ENCODE measurements at places on chromosomes 7 and 10.

DNA sequence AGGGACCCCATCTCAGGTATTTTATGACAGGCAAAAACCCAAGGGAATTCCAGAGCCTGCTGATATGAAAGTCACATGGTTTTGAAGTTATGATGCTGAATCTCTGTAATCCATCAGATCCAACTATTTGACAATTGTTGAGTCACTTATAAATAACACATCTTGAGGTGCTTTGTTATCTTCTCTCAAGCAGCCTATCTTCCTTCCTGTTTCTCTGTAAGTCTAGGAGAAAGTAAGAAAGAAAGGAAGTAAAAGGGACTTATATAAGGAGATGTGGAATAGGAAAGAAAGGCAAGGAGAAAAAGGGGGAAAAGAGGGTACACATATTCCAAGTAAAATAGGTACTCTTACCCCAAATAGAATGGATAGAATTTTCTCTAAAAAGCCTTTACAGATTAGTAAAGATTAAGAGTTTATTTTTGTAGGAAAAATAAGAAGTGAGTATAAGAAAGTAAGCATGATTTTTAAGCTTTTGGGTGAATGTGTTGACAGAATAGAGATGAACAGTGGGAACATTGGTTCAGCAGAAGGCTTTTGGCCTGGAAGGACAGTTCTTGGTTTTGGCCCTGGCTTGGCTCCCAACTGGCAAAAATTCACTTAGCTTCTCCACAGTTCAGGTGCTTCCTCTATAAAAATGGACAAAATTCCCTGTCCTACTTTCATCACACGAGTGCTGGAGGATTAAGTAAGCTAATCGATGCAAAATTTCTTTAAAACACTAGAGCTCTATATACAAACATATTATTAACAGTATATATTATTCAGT, 39.6 kb upstream of the ANK3 start:
- H3K27ac ChIP-seq, result no peak overlapping the region
- no peak overlapping the region for H3K4me3 ChIP-seq
- no peak for DNase-seq
- no peaks in the 10 kb centered on the region for H3K4me1 ChIP-seq

GRCh38 chr10:3485057-3485686, 299.8 kb downstream of the KLF6 start:
- DNase-seq, result no peak
- H3K36me3 ChIP-seq, result no peaks in the 10 kb centered on the region
- H3K4me3 ChIP-seq, result no peak overlapping the region
- H3K4me1 ChIP-seq, result peaks cover 16% of the 10 kb centered on the region
- H3K27me3 ChIP-seq, result no peaks in the 10 kb centered on the region

DNA sequence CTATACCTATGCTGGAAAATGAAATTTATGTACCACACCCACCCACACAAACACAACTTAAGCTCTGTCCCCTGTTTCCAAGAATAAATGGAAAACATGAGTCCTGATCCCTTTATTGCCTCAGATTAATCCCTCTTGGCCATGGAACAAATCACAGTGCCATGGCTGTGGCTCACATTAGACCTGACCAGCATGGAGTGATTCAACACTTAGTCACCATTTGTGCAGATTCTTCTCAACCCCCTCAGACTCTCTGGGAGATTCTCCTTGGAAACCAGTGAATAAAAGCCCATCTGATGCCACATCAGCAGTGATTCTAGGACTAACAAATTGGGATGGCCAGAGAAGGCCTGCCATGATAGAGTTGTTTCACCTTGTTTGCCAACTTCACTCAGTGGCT, 204.4 kb upstream of the TMEM72 start:
- no peak overlapping the region for H3K4me3 ChIP-seq
- DNase-seq, result no peak
- H3K4me1 ChIP-seq, result no peaks in the 10 kb centered on the region
- no peak overlapping the region for H3K27ac ChIP-seq
- H3K36me3 ChIP-seq, result no peaks in the 10 kb centered on the region

DNA sequence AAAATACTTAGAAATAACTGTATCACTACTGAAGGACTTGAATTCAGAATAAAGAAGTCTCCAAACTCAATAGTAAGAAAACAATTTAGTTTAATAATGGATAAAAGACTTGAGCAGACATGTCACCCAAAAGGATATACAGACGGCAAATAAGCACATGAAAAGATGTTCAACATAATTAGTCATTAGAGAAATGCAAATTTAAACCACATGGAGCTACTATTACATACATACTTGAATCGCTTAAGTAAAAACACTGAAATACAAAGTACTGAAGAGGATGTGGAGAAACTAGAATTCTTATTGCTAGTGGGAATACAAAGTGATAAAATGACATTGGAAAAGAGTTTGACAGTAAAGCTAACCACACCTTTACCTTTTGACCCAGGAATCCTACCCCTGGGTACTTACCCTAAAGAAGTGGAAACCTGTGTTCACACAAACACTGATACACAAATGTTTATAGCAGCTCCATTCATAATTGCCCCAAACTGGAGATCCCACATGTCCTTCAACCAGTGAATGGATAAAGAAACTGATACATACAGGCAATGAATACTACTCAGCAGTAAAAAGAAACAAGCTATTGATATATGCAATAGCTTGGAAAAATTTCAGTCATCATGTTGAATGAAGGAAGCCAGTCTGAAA, 54.3 kb upstream of the NFKB2 start:
- no peak overlapping the region for H3K4me3 ChIP-seq
- no peak overlapping the region for H3K27ac ChIP-seq
- H3K27me3 ChIP-seq, result peaks cover 73% of the 10 kb centered on the region
- no peaks in the 10 kb centered on the region for H3K36me3 ChIP-seq
- peaks cover 8% of the 10 kb centered on the region for H3K4me1 ChIP-seq
- DNase-seq, result no peak

- H3K4me1 ChIP-seq, result no peaks in the 10 kb centered on the region
- H3K36me3 ChIP-seq, result no peaks in the 10 kb centered on the region
- no peaks in the 10 kb centered on the region for H3K27me3 ChIP-seq
- H3K27ac ChIP-seq, result no peak overlapping the region
- DNase-seq, result no peak
Measured at GRCh38 chr10:127755753-127756152, 18.8 kb downstream of the FOXI2 start.

- H3K4me1 ChIP-seq, result no peaks in the 10 kb centered on the region
- no peak for DNase-seq
- no peaks in the 10 kb centered on the region for H3K36me3 ChIP-seq
- no peak overlapping the region for H3K4me3 ChIP-seq
Measured at GRCh38 chr10:124597846-124598165, 136.2 kb downstream of the LHPP start.

DNA sequence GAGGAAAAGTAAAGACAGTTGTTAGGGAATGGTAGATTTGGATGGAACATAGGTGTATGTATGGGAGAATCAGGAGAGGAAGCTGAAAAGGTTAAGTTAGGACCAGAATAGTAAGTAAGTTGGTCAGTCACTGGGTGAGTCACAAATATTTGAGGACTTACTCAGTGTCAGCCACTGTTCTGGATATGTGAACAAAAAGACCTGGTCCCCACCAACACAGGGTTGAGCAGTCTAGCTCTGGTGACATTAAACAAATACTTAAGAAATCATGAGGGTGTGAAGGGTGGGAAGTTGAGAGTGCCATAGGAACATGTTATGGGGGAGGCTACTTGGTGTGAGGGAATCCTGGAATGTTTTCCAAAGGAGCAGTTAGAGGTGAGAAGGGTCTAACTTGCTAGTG, 246.9 kb downstream of the PTEN start:
- no peaks in the 10 kb centered on the region for H3K4me1 ChIP-seq
- H3K4me3 ChIP-seq, result no peak overlapping the region
- no peaks in the 10 kb centered on the region for H3K27me3 ChIP-seq
- H3K27ac ChIP-seq, result no peak overlapping the region

- H3K4me1 ChIP-seq, result no peaks in the 10 kb centered on the region
- DNase-seq, result no peak
- H3K27me3 ChIP-seq, result no peaks in the 10 kb centered on the region
- H3K4me3 ChIP-seq, result no peak overlapping the region
Measured at GRCh38 chr7:56124981-56125380, 8.8 kb upstream of the NUPR2 start.

- H3K27me3 ChIP-seq, result no peaks in the 10 kb centered on the region
- no peak overlapping the region for H3K4me3 ChIP-seq
- H3K36me3 ChIP-seq, result no peaks in the 10 kb centered on the region
- DNase-seq, result no peak
- H3K4me1 ChIP-seq, result peaks cover 10% of the 10 kb centered on the region
Measured at GRCh38 chr10:73855413-73855812, 18.9 kb downstream of the CAMK2G start.

- peaks cover 19% of the 10 kb centered on the region for H3K36me3 ChIP-seq
- H3K4me1 ChIP-seq, result no peaks in the 10 kb centered on the region
- no peak for DNase-seq
- no peak overlapping the region for H3K4me3 ChIP-seq
Measured at GRCh38 chr10:124997771-124998623, 56.1 kb downstream of the ZRANB1 start.

GRCh38 chr10:11042357-11042756, 24.7 kb downstream of the CELF2 start:
- H3K27me3 ChIP-seq, result no peaks in the 10 kb centered on the region
- peaks cover 3% of the 10 kb centered on the region for H3K4me1 ChIP-seq
- DNase-seq, result no peak
- no peaks in the 10 kb centered on the region for H3K36me3 ChIP-seq

GRCh38 chr7:124263232-124263827, 230.5 kb upstream of the TMEM229A start:
- DNase-seq, result peak; percentile 68
- H3K27me3 ChIP-seq, result peaks cover 19% of the 10 kb centered on the region
- peak overlapping the region; percentile 60 for H3K27ac ChIP-seq
- no peaks in the 10 kb centered on the region for H3K36me3 ChIP-seq

GRCh38 chr7:137936509-137937201, 65.2 kb downstream of the CREB3L2 start:
- no peaks in the 10 kb centered on the region for H3K27me3 ChIP-seq
- no peak overlapping the region for H3K4me3 ChIP-seq
- no peak for DNase-seq
- H3K4me1 ChIP-seq, result peaks cover 46% of the 10 kb centered on the region

DNA sequence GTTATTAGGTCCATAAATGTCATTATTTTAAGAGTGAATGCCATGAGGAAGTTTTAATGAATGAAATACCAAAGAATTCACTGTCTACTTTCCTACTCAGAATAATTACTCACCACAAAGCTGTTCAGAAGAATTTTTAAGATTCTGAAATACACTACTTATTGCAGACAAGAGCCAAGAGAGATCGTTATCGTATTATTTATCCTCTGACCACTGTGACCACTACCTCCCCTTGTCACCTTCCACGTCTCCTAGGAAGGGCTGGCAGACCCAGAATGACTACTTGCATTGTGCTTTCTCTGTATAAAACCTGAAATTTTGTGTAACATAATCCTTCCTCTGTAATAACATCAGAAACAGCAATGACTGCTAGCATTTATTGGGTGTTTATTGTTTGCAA, 81.9 kb downstream of the ABCB5 start:
- H3K27me3 ChIP-seq, result no peaks in the 10 kb centered on the region
- H3K4me3 ChIP-seq, result no peak overlapping the region
- H3K4me1 ChIP-seq, result no peaks in the 10 kb centered on the region
- H3K36me3 ChIP-seq, result no peaks in the 10 kb centered on the region
- H3K27ac ChIP-seq, result no peak overlapping the region

DNA sequence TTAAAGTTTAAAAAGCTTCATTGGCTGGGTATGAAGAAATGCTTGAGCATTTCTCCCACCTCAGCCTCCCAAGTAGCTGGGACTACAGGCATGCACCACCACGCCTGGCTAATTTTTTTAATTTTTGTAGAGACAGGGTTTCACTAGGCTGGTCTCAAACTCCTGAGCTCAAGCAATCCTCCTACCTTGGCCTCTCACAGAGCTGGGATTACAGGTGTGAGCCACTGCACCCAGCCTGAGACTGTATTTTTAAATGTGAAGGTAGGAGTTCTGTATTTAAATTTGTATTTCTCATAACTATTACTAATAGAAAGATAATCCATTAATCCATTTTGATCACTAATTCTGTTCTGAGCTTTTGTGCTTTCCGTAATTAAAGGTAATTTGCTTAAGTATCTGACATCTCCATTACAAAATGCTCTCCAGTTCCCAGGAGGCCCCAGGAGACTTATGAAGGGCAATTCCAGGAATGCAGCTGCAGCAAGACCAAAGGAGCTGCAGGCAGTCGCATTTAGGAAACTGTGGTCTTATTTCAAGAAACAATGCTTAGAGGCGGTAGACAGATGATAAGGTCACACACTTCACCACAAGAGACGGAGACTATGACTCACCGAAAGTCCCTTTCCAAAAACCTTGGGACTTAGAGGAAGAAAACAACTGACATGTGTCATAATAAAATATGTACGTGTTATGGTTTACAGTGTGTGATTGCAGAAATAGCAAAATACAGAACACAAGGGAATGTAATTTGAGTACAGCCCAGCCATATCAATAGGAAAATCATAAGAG, 23.3 kb downstream of the YAE1 start:
- peak; percentile 78 for DNase-seq
- no peak overlapping the region for H3K4me3 ChIP-seq
- H3K36me3 ChIP-seq, result no peaks in the 10 kb centered on the region
- peak overlapping the region; percentile 17 for H3K27ac ChIP-seq
- peaks cover 5% of the 10 kb centered on the region for H3K4me1 ChIP-seq

DNA sequence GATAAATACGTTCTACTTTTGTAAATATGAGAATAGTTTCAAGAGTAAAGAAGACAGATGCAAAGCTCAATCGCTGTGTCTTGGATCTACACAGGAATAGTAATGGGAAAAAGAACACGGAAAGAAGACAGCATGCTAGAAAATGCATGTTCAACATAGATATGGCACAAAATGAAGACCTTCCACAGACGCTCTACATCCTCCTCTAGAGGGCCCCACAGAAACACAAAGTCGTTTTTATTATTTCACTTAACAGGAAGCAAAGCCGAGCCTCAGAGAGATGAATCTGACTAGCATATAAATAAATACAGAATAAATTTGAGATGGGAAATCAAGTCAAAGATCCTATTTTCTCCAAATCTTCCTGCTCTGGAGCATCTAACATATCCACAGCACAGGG, 292.6 kb downstream of the PARD3 start:
- H3K27ac ChIP-seq, result no peak overlapping the region
- peaks cover 8% of the 10 kb centered on the region for H3K4me1 ChIP-seq
- H3K27me3 ChIP-seq, result no peaks in the 10 kb centered on the region
- DNase-seq, result peak; percentile 55
- no peaks in the 10 kb centered on the region for H3K36me3 ChIP-seq

DNA sequence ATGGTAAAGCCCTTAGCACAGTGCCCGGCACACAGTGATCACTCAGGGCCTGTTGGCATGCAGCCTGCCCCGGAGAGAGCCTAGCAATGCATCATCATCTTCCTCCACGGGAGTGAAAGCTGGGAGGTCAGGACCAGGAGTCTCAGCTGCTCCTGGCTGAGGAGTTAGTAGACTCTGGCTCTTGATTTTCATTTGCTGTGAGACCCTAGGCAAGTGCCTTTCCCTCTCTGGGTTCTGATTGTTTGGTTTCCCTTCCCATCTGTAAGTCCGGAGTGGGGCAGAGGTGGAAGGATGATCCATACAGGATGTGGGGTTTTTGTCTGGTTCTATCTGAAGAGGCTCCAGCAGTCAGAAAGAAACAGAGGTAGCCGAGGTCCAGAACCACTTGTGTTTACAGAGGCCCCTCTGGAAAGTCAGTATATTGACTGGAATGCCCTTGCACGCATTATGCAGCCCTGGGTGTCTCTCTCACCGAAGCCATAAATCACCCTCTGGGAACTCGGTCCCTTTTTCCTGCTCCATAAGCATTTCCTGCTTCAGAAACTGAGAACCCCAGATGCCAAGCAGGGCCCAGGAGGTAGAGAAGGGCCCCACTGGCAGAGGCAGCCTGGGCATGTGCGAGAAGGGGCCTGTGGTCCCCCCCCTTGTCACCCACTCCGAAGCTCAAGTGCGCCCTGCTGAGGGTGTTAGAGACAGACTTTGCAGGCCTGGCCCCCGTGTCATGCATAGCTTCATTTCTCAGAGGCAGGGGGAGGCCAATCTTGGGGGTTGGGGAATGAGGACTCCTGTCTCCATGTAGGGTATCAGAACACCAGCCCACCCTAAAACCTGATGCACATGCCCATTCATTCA, 8.5 kb downstream of the UNC5B start:
- no peaks in the 10 kb centered on the region for H3K27me3 ChIP-seq
- no peak overlapping the region for H3K27ac ChIP-seq
- no peaks in the 10 kb centered on the region for H3K36me3 ChIP-seq
- no peak overlapping the region for H3K4me3 ChIP-seq

Measured in GM23338 (cell line).